ENCODE measurements at places on chromosomes 3 and 15.

- no peak for DNase-seq
Measured at GRCh38 chr3:190401963-190402362, 14.0 kb downstream of the CLDN16 start.

DNA sequence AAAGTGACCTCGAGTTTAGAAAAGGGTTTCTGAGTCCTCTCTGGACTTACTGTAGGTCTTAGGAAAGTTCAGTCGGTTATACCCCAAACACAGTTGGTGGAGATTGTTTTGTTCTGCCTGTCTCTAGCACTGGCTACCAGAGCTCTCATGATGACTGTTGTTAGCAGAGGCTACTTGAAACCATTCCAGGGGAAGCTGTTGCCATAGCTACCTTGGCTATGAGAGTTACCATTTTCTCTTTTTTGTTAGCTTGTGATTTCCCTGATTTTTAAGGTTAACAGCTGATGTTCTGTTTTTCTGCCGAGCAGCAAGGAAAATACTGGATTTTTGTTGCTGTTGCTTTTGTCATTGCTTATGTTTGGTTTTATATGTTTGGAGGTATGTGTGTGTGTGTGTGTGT, 26.7 kb downstream of the ABHD2 start:
- DNase-seq: no peak

- peak; percentile 74 for DNase-seq
Measured at GRCh38 chr15:90902840-90903732, at the start of gene MAN2A2. Gene MAN2A2, plus strand, starts transcription at chr15:90903302. Its CDS starts 906 bp downstream, at chr15:90904208.

GRCh38 chr3:21826416-21826815, 75.4 kb upstream of the ZNF385D start:
- DNase-seq: no peak

DNA sequence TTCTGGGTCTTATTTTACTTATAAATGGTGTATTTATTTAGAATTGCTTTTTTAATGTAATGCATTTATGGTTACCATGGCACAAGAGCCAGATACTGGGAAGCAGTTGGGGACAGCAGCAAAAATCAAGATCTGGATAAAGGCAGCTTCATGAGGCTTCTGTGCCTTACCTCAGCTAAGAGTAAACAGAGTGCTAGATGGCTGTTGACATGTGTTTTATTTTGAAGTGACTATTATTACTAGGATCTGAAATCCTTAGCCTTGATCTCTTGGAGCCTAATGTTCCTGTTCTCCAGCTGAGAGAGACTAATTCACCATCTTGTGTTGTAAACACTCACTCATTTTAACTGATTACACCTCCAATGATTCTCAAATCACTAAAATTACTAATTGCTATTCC, 317.8 kb downstream of the LPP start:
- DNase-seq: no peak

DNA sequence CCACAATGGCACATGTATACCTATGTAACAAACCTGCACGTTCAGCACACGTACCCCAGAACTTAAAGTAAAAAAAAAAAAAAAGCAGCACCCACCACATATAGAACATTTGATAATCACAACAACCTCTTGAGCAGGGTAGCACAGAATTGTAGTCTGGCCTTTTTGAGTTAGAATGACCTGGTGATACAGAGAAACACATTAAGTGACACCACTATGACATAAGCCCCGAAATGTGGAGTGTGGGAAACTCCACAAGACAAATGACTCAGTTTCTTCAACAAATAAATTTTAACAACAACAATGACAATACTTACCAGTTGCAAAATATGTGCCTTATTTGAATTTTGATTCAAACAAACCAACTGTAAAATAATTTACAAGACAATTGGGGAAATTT, 46.4 kb downstream of the DRD3 start:
- no peak for DNase-seq

Measured in stimulated activated CD4-positive, alpha-beta T cell treated with anti-CD3 and anti-CD28 coated beads, Interleukin-4, amount 100 ng/mL, for 48 hours (primary cell).